SIG-M5 (cell line): ENCODE measurements at places on chromosomes 1 and 21.

DNA sequence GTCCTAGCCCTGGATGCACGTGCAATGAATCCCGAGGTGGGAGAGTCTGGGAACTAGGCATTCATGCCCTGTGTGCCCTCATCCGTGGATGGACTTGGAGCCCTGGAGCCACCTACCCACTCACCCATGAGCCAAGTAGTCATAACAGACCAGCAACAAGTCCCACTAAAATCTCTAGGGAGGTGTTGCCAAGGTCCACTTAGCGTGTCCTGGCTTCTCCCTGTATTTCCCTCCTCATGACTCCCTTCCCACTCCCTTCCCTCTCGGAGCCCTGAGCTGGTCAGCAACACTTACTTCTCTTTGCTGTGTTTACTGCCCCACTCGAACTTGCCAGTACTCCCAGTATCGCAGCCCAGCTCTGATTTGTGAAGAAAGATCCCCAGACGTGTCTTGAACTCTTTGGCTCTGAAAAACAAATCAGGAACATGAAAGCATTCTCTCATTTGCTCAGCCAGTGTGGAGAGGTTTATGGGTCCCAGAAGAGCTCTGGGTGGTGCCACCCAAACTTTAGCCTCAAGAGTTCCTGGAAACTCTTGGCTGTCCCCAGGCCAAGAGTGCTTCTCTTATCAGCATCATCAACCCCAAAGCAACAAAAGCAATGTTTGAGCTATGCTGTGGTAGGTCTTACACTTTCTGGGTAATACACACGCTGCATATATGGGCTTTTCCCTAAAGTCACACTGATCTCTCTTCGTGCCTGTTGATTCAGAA is 1.1 kb downstream of the RGS16 start:
- no peak for DNase-seq

DNA sequence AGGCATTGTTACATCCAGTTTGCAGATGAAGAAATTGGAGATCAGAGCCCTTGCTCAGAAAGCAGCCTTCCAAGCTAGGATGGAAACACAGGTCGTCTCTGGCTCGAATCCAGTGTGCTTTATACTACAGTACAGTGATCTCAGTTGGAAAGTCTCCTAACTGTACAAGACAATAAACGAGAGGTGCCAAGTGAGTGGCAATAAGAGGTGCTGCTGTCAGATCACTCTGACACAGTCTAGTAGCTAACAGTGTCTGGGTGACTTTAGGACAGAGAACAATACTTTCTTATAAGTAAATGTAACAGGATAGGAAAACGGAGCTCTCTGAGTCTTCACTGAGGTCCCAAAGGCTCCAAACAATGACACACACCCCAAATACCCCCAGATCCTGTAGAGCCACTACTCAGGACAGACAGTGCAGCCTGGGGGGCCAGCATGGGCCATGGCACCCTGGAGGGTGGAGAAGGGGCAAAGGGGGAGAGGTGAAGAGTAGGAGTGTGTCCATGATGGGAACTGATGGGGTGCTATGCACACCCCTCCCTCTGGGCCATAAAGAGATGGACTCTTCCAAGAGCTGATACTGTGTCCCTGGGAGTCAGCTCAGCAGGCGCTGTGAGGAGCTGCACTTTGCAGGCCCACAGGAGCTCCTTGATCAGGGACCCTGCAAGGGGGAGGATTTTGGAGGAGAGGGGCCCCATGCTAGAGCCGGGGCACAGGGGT is 3.3 kb downstream of the SH3BGR start:
- DNase-seq: no peak

DNA sequence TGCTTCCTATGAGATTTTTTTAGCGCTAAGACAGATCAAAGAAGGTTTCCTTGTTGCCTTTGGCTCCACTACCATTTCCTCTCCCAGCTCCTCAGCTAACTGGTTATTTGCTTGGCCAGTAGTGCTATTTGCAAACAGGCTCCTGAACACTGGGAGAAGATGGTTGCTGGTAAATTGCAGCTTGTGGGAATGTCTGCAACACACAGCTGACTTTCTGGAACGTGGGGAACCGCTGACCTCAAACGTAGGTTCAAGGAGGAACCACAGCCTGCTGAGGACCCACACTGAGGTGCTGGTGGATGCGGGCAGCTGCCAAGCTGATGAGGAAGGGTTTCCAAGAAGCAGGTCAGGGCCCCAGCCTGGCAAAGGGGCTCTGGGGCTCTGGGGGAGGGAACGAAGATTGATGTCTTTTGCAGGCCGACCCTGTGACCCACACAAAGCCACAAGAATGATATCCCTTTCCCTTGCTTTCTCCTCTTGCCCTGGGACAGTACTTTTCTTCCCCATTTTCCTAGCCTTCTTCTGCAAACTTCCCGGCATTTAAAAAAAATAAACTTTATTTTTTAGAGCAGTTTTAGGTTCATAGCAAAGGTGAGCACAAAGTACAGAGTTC is 24.8 kb downstream of the GNG4 start:
- DNase-seq: no peak

GRCh38 chr1:150018165-150018564 is 7.6 kb upstream of the OTUD7B start:
- no peak for DNase-seq

DNA sequence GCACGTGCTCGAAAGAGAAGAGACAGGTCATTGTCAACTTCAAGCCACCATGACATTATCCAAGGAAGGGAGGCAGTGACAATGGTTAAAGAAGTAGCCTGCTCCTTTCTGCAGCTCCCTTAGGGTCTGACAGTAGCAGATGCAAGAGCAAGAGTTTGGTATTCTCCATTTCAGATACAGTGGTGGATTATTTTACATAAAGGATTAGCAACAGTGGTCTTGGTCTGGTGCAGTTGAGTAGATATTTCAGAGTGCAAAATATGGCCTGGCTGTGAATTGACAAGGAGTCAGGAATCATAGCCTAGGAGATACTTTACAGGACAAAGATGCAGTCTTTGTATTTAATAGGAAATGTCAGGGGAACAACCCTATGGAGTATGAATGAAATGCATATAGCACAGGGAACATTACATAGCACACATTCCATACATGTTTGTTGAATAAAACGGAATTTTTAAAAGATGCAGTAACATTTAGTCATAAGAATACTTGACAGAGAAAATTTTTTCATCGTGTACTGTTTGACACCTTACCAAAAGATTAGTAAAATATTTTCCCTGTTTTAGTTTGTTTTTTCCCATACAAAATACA is 41.8 kb downstream of the CHRM3 start:
- no peak for DNase-seq
